ENCODE measurements at places on chromosomes 7 and 10. TPM values are rescaled to one million over a fixed set of nuclear protein-coding genes. Genes with fewer than 3 reads are reported as not detected.

GRCh38 chr7:150569245-150569955, 2.2 kb downstream of the GIMAP4 start:
- no peak for DNase-seq

- DNase-seq: no peak
Observed at GRCh38 chr7:4762121-4763055, 13.0 kb upstream of the AP5Z1 start.

DNA sequence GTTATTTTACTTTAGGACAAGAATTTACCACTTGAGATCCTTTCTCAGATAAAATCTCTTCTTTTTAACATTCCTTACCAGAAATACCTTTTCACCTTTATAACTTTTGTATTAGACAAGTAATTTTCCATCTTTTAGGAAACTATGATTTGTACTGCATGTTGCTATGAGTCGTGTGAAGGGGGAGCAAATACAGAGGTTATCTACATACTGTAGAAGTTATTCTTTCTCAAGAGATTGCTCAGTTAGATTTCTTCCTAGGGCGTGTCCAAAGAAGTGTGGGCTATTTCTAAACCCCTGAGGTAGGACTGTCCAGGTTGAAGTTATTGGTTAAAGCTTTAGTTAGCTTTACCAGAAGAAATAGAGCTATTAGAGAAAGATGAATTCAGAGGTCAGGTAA, 30.2 kb upstream of the ARHGAP12 start:
- DNase-seq: no peak

DNA sequence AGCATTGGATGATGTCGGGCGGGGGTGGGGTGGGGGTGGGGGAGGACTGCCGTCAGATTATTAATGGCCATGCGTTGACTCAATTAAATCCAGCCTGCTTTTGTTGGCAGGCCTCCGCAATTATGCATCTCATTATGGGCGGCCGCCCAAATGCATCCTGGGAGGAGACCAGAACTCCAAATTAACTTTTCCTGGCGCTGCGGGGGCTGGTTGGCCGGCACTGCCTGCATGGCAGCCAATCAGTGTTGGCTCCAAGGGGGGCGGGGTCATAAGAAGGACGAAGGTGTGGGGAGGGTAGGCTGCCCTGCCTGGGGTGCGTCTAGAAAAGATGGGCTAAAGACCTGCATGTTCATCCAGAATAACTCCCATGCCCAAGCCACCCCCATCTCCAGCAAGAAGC, 83.9 kb upstream of the PAX2 start:
- DNase-seq: no peak

DNA sequence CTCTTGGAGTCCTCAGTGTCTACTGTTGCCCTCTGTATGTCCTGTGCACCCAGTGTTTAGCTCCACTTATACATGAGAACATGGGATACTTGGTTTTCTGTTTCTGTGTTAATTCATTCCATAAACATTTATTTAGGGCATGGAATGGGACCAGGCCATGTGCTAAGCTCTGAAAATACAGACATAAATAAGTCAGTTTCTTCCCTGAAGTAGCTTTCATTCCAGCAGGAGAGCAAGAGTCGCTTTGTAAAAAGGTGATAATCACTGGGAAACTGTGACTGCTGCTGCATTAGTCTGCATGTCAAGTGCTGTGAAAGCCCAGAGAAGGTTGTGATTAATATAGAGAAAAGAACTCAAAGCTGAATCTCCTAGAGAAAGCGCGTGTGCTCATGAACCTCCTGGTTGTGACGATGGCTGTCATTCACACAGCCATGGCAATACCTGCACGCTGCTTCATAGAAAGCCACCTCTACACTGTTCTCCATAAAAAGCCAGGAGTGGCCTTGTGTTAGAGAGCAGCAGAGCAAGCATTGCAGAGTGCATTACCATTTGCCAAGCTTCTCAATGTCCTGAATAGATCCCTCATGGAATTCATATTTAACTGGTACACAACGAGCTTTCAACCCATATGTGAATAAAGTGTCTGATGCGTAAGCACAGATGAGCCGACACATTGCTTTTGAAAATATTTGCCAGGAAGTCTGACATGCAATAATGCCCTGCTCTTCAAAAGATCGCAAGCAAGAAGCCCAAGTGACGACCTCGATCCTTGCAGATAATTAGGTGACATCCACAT, 30.6 kb upstream of the PITRM1 start:
- no peak for DNase-seq

DNA sequence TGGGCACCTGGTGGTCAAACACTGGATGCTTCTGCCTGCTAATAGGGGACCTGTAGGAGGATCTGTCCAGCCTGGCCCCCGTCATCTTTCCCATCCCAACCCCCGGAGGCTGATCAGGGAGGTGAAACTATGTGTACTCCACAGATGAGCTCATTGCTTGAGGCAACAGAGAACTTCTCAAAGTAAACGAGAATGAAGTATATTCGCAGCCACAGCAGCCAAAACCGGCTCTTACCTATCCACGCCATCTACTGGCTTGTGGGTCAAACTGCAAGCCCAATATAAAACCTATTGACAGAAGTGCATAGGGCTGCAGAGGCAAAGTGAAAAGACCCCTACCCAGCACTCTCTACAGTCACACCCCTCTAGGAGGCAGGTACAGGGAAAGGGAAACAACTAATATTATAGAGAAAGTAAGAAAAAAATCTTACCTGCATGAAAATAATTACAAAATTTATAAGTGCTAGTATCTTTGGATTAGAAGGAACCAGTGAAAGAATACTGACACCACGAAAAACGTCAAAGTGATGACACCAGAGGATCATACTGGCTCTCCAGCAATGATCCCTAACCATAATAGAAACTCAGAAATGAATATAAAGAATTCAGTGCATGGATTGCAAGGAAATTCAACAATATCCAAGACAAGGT, 973.5 kb downstream of the ANKRD7 start:
- no peak for DNase-seq

DNA sequence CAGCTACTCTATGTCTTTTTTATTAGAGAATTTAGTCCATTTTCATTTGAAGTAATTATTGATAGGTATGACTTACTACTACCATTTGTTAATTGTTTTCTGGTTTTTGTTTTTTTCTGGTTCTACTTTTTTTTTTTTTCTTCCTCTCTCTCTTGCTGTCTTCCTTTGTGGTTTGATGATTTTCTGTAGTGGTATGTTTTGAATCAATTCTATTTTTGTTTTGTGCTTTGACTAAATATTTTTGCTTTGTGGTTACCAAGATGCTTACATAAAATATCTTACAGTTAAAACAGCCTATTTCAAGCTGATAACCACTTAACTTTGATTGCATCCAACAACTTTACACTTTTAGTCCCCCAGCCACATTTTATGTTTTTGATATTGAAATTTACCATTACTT, 3.3 kb upstream of the OR2F2 start:
- DNase-seq: no peak

DNA sequence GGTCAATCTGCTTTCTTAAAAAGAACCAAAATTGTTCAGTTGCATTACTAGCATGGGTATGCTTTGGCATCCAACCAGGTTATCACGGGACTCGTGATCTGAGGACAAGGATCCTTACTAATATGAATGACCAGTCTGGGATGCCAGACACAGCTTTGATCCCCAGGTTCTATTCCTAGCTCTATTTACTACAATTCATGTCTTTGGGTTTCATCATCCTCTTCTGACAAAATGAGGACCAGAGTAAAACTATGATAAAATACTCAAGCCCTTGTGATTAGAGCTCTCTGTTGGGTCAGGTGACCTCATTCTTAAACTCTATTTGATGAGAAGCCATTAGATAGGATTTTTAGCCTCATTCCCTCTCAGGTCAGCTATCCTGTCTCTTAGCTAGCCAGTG, 119.8 kb downstream of the SLC25A13 start:
- DNase-seq: no peak

DNA sequence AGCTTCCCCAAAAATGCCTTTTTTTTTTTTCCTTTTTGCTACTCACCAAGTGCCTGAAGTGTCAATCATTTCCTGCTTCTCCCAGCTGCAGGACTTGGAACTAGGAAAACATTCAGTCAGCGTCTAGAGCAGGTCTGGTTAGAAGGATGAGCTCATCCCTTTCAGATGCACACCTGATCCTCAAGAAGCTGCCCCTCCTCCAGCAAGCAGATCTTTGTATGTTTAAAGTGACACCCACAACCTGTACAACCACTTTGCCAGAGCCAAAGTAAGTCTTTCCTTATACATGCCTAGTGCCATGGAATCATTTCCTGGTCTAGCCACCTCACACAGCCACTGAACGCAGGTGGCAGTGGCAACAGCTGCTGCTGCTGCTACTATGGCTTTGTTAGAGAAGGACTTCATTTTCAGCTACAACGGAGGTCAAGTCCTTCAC, 10.4 kb upstream of the USP54 start:
- DNase-seq: no peak

DNA sequence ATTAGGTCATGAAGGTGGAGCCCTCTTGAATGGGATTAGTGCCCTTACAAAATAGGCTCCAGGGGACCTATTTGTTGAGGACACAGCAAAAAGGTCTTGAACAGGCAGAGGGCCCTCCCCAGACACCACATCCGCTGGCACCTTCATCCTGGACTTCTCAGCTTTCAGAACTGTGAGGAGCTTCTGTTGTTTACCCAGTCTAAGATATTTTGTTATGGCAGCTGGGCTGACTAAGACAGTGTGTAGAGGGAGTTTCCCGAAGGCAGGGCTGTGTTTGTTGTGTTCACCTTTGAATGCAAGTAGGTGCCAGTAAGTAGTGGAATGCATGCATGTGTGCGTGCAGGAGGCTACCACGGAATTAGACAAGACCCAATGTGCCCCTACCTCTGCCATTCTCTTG, 106.7 kb downstream of the PTPRE start:
- no peak for DNase-seq

- DNase-seq: no peak
Observed at GRCh38 chr7:139455789-139456188, 27.7 kb downstream of the KLRG2 start.

- DNase-seq: no peak
Observed at GRCh38 chr7:120991581-120991980, 3.1 kb downstream of the CPED1 start.

DNA sequence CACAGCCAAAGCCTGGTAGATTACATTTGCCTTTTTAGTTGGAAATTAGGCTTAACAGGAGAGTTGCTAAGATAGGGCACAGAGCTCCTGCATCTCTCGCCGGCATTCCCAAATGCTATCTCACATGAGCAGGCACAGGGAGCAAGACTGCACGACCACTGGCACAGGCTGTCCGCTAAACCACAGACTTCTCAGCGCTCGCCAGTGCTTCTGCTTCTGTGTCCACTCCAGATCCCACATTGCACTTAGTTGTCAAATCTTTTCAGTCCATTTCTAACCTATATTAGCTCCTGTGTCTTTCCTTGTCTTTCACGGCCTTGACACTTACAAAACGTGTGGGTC, 138.9 kb downstream of the EGFR start:
- no peak for DNase-seq

DNA sequence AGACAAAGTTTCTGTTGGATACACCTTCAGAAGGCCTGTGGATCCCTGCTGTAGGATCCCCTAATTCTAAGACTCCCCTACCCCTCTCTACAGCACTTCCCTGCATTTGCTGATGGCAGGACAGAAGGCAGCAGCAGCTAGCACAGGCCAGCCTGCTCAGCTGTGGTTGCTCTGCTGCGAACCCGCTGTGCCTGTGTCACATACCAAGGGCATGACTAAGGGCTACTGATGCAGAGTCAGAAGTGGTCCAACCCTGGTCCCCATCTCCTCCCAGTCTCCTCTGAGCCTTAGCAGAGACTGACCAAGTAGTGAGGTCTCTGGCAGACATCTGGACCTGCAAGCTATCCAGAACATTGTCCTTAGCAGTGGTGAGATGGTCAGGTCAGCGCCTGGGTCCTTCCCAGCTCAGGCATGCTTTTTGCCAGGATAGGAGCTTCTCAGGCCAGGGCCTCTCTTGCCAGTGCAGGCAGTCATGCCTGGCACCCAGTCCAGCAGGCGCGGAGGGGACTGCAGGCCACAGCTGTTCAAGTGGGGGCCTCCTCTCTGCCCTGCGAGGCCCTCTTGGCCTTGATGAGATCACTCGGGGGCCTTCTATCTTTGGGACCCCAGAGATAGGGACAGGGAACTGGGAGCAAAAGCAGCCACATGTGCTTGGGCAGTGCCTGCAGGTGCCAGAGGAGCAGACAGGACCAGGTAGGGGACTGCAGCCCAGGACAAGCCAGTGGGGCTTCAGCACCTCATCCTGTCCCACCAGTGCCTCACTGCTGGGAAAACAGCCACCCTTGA, 146.4 kb downstream of the ZNF248 start:
- DNase-seq: no peak

DNA sequence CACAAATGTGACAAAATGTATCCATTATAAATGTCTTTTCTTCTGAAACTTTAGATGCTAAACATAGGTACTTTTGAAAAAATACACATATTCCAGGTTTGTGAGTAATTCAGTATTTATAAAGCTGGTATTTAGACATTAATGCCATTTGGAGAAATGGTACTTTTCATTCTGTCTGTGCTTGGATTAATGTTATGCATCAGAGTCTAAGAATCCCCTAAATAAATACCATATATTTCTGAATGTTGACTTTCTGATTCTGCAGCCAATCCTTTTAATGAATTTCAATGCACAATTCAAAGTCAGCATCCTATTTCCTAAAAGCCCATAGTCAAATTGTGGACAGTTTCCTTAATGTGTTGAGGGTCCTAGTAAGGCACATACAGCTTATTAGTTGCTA, 145.0 kb downstream of the DKK1 start:
- DNase-seq: no peak

GRCh38 chr10:90743291-90743690, 114.5 kb downstream of the HTR7 start:
- no peak for DNase-seq

- DNase-seq: no peak
Observed at GRCh38 chr7:73515178-73515577, 6.9 kb downstream of the BAZ1B start.

DNA sequence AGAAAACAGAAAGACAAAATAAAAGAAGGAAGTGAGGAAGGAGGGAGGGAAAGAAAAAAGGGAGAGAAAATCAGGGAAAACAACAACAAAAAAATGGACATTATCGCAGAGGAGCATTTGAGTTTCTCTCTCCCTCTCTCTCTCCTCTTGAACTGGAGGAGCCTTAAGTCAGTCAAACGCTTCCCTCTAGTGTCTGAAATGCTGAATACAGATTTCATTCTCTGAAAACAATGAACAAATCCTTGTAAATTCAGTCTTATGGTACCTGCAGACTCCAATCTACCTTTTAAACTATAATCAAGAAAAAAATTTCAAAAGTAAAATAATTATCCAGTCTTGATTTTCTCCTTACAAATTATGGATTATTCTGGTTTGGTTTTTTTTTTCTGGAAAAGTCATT, 89.2 kb upstream of the PFKP start:
- DNase-seq: no peak

CPED1 gene
- 26.4 TPM for total RNA-seq

LIPJ gene
- 0.47 TPM for total RNA-seq

RSU1 gene
- total RNA-seq: 35.3 TPM

HMX2 gene
- not detected for total RNA-seq

CCDC7 gene
- 11.1 TPM for total RNA-seq

TLL2 gene
- total RNA-seq: 1.4 TPM

UNCX gene
- total RNA-seq: not detected

ZNF804B gene
- total RNA-seq: 0.66 TPM

LAMB1 gene
- total RNA-seq: 556 TPM

TMEM176B gene
- total RNA-seq: 2.3 TPM

PODXL gene
- 216 TPM for total RNA-seq

SPDYE2 gene
- total RNA-seq: not detected

VGF gene
- total RNA-seq: 0.36 TPM
